OCI-LY7 (cell line): ENCODE measurements at places on chromosomes 13 and 19. TPM values are rescaled to one million over a fixed set of nuclear protein-coding genes. Genes with fewer than 3 reads are reported as not detected.
A peak's percentile ranks its signal among the peaks of the same experiment; 100 is the strongest.

The C19orf73 gene
- total RNA-seq, result 2.5 and 4.4 TPM in 2 replicates

- no peak for DNase-seq
Observed at GRCh38 chr13:97710797-97711196, 242.7 kb upstream of the IPO5 start.

GRCh38 chr13:91245288-91245687 lies 102.2 kb upstream of the MIR17HG start:
- no peak for DNase-seq

DNA sequence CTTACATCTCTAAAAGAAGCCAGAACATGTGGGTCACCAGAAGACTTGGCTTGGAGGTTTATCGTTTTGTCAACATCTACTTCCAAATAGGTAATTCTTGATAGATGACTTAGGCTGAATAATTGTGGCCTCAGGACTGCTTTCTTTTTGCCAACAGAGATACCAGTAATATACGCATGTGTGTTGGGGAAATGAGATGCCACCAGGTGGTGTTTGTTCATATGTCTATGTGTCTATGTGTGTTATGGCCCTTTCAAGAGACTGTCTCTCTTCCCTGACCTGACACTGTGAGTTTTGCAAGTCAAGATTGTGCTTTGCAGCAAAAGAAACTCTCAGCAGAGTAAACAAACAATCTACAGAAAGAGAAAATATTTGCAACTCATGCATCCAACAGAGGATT lies 31.6 kb upstream of the METTL21C start:
- DNase-seq, result peak; percentile 0

DNA sequence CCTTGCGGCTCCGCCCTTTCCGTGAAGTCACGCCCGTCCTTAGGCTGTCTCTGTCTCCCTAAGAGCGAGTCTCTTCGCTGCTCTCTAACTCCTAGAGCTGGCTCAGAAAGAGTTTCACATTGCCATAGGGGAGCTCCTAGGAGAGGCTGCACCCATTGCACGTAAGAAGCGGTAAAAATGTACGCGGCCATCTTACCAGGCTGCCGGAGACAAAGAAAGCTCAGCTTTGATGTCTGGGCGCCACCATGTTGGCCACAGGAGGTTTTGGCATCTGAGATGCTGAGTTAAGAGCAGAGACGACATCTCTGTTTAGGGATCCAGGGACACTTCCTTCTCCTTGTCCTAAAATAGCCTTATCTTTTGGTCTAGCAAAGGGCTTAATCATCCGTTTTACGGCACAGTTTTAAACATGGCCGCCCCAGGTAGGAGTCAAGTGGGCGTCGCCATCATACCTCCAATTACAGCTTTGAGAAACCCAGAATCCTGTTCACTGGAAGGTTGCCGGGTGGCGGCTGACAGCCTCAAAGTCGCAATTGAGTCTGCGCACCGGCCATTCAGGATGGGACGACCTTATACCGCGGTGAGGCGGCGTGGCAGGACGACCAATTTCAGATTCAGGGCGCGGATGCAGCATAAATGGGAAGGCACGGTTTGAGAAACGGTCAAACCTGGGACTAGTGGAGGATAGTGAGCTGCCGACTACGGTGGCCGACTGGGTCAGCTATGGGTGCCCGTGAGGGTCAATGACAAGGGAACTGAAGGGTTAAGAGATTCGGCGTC lies at the start of gene ZNF793:
Gene ZNF793, plus strand, starts transcription at position 553 of the 780 bp plus-strand sequence. CDS start 16,501 bp downstream, outside the sequence.
- DNase-seq, result peak; percentile 5

DNA sequence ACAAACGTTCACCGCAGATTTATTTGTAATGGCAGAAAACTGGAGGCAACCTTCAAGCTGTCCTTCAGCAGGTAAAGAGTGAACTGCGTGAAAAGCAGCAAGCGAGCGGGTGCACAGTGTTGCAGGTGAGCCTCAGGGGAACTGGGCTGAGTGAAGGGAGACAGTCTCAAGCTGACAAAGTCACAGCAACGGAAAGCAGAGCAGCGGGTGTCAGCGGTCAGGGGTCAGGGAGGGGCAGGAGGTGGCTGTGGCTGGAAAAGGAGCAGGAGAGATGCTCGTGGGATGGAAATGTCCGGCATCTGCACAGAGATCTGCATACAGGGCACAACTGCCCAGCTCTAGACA lies 8.5 kb upstream of the RASA3 start:
- no peak for DNase-seq

GRCh38 chr19:51779181-51779580 lies 15.8 kb upstream of the FPR3 start:
- DNase-seq, result no peak

DNA sequence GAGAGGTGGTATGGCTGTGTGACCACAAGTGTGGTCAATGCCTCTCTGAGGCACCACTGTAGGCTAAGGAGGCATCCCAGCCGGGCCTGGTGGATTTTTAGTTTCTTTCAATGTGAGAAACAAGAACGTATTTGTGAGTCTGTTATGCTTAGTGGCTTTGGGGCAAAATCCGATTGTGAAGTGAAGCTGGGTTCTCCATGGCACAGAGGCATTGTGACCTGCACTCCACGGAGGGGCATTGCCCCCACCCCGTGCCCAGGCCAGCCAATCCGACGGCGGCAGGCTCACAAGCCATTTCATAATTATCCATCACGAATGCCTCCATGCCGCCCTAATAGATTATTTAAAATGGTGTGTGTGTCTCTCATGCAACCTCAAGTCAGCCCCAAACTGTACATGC lies 151.6 kb downstream of the ZNF536 start:
- DNase-seq, result no peak

DNA sequence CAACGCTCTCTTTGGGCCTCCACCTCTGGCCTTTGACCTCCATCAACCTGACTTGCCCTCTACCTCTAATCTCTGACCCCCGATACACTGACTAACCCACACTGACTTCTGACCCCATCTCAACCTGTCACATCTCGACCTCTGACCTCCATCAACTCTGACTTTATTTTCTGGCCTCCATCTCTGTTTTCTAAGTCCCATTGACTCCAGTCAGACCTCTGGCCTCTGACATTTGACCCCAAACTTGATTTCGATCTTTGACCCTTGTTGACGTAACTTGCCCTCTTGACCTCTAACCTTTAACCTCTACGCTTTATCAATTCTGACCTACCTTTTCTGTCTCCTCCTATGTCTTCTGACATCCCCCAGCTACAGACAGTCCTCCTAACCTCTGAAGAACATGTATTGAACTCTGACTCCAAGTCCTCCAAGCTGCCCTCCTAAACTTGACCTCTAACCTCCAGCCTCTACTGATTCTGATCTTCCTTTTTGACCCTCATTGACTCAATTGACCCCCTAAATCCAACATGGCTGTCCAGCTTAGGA lies 780 bp downstream of the ACP4 start:
- no peak for DNase-seq

- DNase-seq, result no peak
Observed at GRCh38 chr13:72920097-72920496, 138.2 kb downstream of the PIBF1 start.
